ENCODE measurements at places on chromosomes 11 and 22. TPM values are rescaled to one million over a fixed set of nuclear protein-coding genes. Genes with fewer than 3 reads are reported as not detected.

The OR10A2 gene
- total RNA-seq, result not detected

The IPO7 gene
- 57.2 TPM for total RNA-seq

- DNase-seq, result no peak
These were observed 22.4 kb downstream of the PANX1 start for GRCh38 chr11:94150704-94151685.

DNA sequence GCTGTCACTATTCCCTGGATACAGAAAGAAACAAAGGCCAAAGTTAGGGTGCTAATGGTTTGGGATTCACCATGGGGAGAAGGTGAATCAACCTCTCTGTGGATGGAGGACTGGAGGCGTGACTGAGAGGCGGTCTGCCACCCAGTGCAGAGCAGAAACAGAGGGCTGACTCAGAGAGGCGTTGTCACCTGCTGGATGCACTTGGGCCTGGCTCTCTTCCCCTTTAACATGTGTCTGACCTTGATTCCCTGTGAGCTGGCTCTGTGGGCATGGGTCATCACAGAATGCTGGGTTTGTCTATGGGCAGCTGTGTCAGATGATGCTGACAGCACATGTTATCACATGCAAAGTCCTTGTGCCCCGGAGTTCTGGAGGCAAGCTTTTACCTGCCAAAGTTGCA lies 75.9 kb downstream of the LDLRAD3 start:
- DNase-seq, result no peak

GRCh38 chr11:112227471-112227870 lies 1.2 kb downstream of the PTS start:
- DNase-seq, result no peak

The IFITM10 gene
- 0.90 TPM for total RNA-seq

The TBRG1 gene
- total RNA-seq, result 55.5 TPM

The MAPK8IP2 gene
- 0.17 TPM for total RNA-seq

- DNase-seq, result no peak
These were observed 529.6 kb downstream of the BRD1 start for GRCh38 chr22:49297871-49298721.

- DNase-seq, result no peak
These were observed 5.1 kb upstream of the C11orf24 start for GRCh38 chr11:68276861-68277260.

DNA sequence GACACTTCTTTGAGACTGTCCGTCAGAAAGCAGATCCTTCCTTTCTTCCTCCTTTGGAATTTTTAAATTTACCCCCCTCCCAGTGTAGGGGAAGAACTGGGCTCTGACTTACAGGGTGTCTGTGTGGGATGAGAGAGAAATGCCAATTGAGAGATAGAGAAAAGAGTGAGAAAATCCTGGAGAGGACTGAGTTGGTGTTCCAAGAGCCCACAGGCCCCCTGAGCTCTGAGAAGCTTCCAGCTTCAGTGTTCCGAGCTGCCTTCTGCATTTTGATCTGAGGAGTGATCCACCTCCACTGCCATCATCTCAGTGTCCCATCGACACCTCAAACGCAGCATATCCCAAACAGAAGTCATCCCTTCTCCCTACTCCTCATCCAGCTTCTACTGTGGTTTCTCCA lies 70.7 kb upstream of the GRK3 start:
- DNase-seq, result no peak

DNA sequence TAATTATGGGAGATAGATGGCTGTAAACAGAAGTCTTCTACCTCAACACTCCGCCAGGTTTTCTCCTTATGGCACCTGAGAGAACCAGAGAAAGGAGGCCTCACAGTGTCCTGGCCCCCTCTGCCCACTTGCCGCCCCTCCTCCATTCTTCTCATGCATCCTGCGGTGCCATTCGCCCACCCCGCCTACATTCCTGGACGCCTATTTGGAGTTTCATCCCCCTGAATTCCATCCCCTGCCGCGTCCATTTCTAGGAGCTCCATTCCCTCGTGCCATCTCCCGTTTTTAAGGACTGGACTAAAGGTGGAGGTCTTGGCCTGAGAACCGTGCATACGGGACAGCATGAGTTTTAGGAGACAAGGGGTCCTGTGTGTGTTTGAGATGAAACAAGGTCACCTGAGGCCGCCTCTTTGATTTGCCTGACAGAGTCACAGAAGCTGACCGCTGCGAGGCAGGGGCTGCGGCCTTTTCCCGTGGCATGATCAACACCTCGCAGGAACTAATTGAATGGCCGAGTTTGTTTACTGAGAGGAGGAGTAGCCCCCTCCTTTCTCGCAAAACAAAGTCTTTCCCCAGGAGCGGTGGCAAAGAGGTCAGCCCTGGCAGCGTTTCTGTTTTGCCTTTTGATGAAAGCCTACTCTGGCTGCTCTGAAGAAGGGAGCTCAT lies 246.2 kb downstream of the ST3GAL4 start:
- DNase-seq, result no peak

DNA sequence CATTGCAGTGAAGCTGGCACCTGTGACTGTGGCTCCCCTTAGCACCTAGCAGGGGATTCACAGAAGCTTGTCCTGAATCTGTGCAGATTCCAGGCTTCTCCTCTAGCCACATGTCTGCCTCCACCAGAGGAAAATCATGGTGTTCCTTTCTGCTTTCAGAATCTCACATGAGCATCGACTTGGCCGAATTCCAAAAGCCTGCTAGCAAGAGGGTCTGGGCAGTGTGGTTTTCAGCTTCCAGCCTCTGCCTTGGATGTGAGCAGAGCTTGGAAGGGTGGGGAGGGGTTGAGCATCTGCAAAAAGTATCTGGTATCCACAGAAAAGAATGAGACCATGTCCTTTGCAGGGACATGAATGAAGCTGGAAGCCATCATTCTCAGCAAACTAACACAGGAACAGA lies 911.1 kb downstream of the TBC1D22A start:
- no peak for DNase-seq

DNA sequence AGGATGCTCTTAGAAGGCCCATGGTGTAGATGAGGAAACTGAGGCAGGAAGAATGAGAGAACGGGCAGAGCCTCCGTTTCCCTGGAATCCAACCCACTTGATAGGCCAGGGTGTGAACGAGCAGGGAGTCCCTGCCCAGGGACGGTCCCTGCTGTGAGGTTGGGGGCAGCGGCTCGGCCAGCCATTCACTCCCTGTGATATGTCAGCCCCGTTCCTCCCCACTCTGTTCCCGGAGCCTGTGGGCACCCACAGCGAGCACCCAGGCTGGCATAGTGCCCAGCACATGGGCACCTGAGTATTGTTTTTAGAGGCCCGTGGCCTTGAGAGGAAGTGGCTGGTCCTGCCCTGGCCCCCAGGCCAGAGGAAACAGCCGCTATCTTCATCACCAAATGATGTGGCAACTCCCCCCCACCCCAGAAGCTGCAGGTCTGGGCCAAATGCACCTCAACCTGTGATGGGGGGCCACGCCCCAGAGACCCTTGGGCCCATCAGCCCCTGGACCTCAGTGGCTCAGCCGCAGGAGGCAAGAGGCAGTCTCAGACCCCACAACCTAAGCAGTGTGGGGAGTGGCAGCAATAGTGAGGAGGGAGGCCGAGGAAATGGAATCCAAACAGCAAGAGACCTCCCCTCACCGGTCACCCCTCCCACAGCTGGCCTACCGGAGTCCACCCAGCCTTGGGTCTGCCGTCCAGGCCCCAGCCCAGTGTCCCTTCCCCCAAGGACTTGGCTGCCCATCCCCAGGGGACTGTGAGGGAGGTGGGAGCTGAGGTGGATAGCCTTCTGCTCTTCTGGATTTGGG lies 2.1 kb downstream of the ALDH3B1 start:
- DNase-seq, result no peak

DNA sequence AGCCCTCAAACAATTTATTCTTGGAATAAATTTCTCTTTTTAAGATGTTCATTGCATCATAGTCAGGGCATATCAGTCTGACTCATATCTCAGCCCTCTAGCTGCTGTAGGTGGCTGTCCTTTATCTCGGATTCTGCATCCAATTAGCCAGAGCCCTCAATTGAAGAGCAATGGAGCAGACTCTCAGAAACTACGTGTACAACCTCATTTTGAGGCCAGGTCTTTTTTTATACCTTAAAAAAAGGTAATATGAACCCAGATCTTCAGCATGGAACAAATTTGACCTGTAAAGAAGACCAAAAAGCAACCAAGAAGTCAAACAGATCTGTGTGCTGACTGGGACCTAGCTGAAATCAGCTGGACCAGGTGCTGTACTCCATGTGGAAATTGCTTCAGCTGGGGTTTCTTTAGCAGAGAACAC lies 8.7 kb downstream of the OR52A5 start:
- no peak for DNase-seq

GRCh38 chr22:38724926-38725571 lies 19.3 kb downstream of the GTPBP1 start:
- DNase-seq, result no peak

The TMPRSS13 gene
- 2.4 TPM for total RNA-seq

The KCNJ4 gene
- total RNA-seq, result not detected

- DNase-seq, result no peak
These were observed 8.6 kb upstream of the CERK start for GRCh38 chr22:46746620-46747019.

DNA sequence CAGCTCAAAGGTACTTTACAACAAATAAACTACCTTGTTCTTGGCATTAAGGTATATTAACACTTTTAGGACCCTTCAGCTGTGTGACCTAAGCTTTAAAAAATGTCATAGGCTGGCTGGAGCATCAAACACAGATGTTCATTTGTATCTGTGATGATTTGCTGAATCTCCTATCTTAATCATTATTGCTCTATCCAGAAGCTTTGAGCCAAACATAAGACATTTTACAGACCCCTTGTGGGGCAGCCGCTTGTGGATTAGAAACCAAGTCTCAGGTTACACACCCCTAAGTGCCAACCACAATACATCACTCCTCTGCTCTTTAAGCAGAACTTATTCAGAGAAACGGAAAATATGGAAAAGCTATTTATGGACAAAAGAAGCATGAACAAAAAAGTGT lies 394.2 kb upstream of the CCDC90B start:
- no peak for DNase-seq

DNA sequence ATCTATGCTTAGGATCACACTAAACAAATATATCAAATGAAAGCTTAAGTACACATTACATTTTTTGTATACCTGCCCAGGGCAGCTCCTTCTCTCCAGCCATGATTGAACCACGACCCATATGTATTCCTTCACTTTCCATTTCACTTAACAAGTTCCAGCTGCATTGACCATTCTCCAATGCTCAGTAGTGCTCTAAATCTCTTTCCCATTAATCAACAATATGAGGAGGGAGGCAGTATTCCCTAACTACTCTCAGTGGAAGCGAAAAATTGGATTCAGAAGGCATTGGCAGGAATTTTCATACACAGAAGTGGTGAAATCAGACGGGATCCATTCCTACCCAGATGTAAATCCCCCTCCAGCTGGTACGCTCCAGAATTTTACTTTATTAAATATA lies 372.0 kb upstream of the LUZP2 start:
- DNase-seq, result no peak

The KCNA4 gene
- not detected for total RNA-seq

- no peak for DNase-seq
These were observed 80.1 kb downstream of the DBX1 start for GRCh38 chr11:20080032-20080685.

The CARD18 gene
- total RNA-seq, result not detected

The CYP2D6 gene
- 5.9 TPM for total RNA-seq

DNA sequence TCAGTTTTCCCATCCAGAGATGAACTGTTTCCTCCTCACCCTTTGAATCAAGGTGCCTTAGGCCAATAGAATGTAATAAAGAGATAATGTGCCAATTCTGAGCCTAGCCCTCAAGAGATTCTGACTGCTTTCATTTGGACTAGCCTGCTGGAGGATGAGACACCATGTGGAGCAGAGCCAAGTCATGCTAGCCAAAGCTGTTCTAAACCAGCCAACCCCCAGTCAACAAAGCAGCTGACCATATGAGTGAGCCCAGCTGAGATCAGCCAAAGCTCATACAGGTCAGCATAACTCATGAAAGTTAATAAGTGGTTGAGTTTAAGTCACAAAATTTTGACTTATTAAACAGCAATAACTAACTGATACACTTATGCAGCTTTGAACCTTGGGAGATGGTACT lies 66.7 kb upstream of the DBX1 start:
- no peak for DNase-seq

DNA sequence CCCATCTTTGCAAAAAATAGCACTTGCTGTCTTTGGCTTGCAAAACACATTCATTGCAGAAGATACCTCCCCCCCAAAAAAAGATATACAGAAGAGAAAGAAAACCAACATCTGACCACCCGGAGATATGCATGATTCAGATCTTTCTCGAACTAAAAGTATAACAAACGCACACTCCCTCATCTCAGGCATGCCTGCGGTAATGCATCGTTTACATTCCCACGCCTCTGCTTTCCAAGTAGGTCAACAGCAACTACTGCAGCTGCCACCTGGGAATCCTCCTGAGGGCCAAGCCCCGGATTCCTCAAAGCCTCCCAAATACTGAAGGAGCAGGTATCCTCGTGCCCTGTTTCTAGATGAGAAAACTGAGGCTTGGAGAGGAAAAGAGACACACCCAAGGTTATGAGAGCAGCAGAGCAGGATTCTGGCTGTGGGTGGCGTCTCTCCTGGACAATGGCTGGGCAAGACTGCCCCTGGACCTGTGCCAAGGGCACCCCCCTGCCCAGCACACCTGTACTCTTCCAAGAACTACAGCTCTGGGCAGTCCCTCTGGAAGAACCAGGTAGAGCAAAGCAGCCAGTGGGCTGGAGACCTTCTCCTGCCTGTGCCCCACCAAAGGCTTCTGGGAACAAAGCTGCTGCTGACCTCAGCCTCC lies 38.1 kb downstream of the NUP50 start:
- no peak for DNase-seq
